ENCODE measurements at places on chromosomes 3 and 15. TPM values are rescaled to one million over a fixed set of nuclear protein-coding genes. Genes with fewer than 3 reads are reported as not detected.
A peak's percentile ranks its signal among the peaks of the same experiment; 100 is the strongest.

- peaks cover 15% of the 10 kb centered on the region for H3K36me3 ChIP-seq
- no peaks in the 10 kb centered on the region for H3K27me3 ChIP-seq
- no peak overlapping the region for H3K4me3 ChIP-seq
- DNase-seq, result no peak
Observed at GRCh38 chr3:33699275-33699674, 18.8 kb downstream of the CLASP2 start.

DNA sequence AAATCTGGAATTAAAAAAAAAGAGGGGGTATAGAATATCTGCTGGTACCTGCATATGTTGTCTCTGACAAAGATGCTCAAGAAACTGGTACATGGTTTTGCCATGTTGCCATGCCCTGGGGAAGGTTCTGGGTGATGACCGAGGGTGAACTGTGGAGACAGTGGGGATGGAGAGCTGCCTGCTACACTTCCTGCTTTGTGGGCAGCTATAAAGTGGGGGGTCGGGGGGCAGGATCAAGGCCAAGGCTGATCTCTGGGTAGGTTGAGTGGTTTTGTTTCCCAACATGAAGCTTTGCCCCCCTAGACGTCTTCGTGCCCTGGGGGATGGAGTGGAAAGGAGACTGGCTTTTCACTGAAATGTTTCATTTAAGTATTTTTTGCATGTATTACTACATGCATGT is 74.6 kb downstream of the IQSEC1 start:
- no peak overlapping the region for H3K4me3 ChIP-seq
- H3K27ac ChIP-seq, result peak overlapping the region; percentile 71
- H3K4me1 ChIP-seq, result peaks cover 77% of the 10 kb centered on the region

DNA sequence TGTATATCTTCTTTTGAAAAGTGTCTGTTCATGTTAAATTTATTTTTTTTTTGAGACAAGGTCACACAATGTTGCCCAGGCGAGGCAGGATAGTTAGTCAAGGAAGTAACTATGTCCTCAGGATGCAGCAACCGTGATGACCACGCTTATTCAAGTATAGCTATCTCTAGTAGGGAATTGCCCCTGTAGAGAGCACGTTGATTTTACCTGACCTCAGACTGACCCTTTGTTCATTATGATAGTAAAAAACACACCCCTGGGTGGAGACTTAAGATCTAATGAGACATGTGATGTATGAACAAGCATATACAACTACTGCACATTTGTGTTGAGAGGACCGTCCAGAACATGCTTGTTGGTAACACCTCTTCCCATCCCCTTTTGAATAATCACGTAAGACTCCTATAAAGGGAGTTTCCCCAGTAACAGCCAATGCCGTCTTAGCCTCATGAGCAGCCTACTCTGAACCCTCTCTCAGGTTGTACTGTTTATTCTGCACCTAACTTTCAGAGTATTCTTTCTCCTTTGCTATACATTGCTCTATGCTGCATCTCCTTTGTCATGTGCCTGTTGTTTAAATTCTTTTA is 32.9 kb downstream of the ZNF621 start:
- H3K4me1 ChIP-seq, result no peaks in the 10 kb centered on the region
- H3K36me3 ChIP-seq, result no peaks in the 10 kb centered on the region
- no peak overlapping the region for H3K27ac ChIP-seq
- no peak overlapping the region for H3K4me3 ChIP-seq

DNA sequence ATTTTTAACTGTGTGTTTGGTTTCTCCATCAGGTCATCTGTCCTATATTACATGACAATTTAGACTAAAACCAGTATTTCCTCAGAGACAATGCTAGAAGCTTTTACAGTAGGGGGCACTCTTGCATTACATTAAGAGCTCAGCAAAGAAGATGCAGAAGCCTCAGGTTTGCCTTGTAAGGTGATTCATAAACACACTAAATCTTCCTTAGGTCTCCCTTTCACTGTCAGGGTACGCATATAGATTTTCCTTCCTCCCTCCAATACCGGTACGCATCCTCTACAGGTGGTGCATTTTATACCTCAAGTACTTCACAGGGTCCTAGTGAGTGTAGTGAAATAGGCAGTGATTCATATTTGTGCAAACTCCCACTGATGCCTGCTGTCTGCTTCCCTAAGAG is 46.5 kb downstream of the CD86 start:
- H3K4me3 ChIP-seq, result peak overlapping the region; percentile 76
- peak overlapping the region; percentile 68 for H3K27ac ChIP-seq
- DNase-seq, result peak; percentile 46
- no peaks in the 10 kb centered on the region for H3K27me3 ChIP-seq

C3orf85 gene
- not detected for total RNA-seq

DNA sequence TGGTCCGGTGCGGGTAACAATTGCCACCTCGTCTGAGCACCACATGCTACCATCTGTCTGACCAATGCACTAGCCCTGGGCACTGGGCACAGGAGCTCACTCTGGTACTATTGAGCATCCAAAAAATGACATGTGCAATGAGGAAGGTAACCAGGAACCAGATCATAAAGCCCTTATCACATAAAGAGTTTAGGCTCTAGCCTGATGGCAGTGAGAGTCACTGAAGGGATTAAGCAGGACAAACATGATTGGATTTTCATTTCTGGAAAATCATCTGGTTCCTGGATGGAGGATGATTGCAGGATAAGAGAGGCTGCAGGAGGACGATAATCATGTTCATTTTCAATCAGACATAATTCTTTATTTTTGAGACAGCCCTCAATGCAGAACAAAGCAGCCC is 12.4 kb downstream of the NDUFB4 start:
- no peak overlapping the region for H3K4me3 ChIP-seq
- no peaks in the 10 kb centered on the region for H3K4me1 ChIP-seq
- DNase-seq, result no peak
- H3K36me3 ChIP-seq, result no peaks in the 10 kb centered on the region
- H3K27ac ChIP-seq, result no peak overlapping the region
- peaks cover 7% of the 10 kb centered on the region for H3K27me3 ChIP-seq

MRPL47 gene
- total RNA-seq, result 47.2 TPM

DNA sequence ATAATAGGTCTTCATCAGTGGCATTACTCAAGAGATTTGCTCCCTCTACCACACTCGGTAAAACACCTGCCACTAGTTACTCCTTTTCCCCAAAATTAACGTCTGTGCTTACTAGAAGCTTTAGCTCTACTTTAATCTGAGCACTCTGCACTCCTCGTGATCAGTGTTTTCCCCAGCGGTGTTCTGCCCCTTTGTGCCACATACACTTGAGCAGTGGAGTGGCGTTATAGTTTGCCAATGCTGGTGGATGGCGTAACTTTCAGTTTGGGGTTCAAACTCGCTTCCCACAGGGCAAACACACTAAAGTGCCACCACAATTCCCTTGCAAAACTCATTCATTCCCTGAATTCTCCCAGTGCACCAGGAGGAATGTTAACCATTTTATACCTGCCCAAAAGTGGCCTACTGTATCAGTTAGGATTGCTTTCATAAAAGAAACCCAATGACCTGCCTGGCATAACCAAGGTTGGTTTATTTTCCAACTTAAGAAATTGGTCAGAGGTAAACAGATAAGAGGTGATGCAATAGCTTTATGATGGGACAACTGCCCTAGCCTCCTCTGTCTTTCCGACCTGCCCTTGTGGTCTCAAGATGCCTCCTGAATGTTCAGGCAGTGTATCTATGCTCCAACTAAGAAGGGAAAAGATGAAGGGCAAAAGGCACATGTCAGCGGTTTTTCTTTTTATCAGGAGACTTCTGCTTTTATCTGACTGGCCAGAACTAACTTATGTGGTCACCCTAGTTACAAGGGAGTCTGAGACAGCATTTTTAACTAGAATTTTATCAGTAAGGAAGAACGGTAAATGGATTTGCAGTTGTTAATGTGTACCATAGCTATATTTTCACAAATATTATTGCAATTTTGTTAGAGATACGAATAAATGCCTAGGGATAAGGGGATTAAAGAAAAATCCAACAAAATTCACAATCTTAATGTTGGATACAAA is 83.9 kb downstream of the FSIP1 start:
- H3K4me3 ChIP-seq, result no peak overlapping the region
- peaks cover 6% of the 10 kb centered on the region for H3K4me1 ChIP-seq
- H3K36me3 ChIP-seq, result no peaks in the 10 kb centered on the region
- peaks cover 6% of the 10 kb centered on the region for H3K27me3 ChIP-seq
- no peak overlapping the region for H3K27ac ChIP-seq

RBPMS2 gene
- total RNA-seq, result 0.14 TPM

- H3K27me3 ChIP-seq, result no peaks in the 10 kb centered on the region
- DNase-seq, result no peak
- H3K27ac ChIP-seq, result no peak overlapping the region
- no peaks in the 10 kb centered on the region for H3K36me3 ChIP-seq
Observed at GRCh38 chr15:25242166-25242879, 196.5 kb downstream of the UBE3A start.

DNA sequence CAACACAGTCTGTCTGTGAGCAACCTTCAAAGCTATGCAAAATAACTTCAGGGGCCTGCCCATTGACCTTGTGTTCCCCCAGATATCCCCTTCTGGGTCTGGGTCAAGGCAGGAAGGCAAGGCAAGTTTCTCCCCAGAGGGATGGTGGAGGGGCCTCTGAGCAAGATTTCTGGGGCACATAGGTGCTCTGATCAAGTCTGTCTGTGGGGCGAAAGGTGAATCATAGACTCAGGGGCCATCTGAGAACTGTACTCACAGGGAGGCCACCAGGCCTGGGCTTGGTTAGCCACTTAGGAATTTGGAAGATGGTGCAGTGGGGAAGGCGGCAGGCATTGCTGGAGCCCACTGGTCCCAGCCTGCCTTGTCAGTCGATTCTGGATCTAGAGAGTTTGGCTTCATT is 92.4 kb downstream of the MINAR1 start:
- H3K27me3 ChIP-seq, result peaks cover 25% of the 10 kb centered on the region
- H3K4me3 ChIP-seq, result no peak overlapping the region
- H3K36me3 ChIP-seq, result no peaks in the 10 kb centered on the region
- H3K4me1 ChIP-seq, result no peaks in the 10 kb centered on the region
- H3K27ac ChIP-seq, result no peak overlapping the region
- no peak for DNase-seq

- no peaks in the 10 kb centered on the region for H3K4me1 ChIP-seq
- no peak overlapping the region for H3K27ac ChIP-seq
- no peaks in the 10 kb centered on the region for H3K27me3 ChIP-seq
- DNase-seq, result no peak
Observed at GRCh38 chr15:47587940-47588802, 129.1 kb upstream of the SEMA6D start.

BSN gene
- 0.17 TPM for total RNA-seq

ANKDD1A gene
- total RNA-seq, result 7.2 TPM

DNA sequence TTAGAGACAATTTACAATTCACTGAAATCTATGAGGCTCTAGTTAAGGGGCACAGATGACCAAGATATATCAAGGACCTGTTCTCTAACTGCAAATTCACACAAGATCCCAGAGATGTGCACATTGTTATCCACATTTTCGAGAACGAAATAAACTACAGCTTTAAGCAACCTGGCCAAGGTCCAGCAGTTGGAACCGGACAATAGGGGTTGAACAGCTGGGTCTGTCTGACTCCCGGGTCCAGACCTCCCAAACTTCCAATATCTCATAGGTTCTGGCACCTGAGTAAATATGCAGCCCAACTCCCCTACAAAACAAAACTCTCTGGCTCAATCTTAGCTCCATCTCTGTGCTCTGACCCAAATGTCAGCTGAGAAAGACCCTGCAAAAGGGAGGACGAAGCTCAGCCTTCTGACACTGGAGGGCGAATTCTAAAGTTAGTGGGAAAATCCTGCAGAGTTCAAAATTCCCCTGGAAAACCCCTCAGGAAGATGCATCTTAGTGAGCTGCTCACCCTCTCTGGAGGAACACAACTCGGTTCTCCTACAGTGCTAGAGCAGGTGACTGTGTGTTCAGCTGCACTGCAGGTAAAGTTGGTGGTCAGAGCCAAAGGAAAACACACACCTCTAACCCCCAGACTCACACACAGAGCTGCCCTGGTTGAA is 14.2 kb upstream of the SPATA12 start:
- no peaks in the 10 kb centered on the region for H3K4me1 ChIP-seq
- no peaks in the 10 kb centered on the region for H3K36me3 ChIP-seq
- peaks cover 19% of the 10 kb centered on the region for H3K27me3 ChIP-seq
- no peak for DNase-seq
- no peak overlapping the region for H3K4me3 ChIP-seq

SPESP1 gene
- 2.0 TPM for total RNA-seq

- H3K36me3 ChIP-seq, result no peaks in the 10 kb centered on the region
- H3K27ac ChIP-seq, result no peak overlapping the region
- DNase-seq, result no peak
- H3K4me1 ChIP-seq, result no peaks in the 10 kb centered on the region
- no peak overlapping the region for H3K4me3 ChIP-seq
Observed at GRCh38 chr3:149267565-149267964, 45.9 kb upstream of the CP start.

SH2D7 gene
- total RNA-seq, result not detected

DNA sequence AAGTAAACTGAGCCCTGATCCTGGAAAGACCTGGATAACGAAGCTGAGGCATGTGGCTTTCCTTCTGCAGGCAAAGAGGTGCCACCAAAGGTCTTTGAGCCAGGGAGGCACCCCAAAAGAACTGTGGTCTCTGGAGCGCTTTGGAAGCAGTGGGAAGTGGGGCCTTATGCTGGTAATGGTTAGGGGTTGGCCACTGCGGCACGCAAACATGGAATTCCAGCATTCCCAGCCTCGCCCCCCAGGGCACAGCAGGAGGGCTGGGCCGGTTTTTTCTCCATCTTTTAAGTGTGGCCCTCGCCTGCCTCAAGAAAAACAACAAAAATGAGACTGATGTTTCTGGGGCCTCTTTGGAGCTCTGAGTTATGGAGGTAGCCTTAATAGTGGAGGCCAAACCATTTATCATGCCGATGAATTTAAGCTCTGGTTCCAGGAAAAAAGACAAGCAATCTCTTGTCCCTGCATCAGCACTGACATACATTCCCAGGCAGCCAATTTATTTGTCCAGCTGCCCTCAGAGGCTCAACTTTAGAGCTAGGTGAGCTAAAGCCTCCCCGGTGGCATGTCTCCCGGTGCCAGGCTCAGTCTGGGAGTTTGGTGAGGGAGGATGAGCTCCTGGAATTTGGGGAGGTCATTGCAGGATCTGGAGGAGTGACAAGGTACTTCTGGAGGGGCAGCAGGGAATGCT is 109.0 kb downstream of the TLE3 start:
- H3K27me3 ChIP-seq, result no peaks in the 10 kb centered on the region
- no peak overlapping the region for H3K27ac ChIP-seq
- DNase-seq, result no peak
- no peak overlapping the region for H3K4me3 ChIP-seq
- H3K36me3 ChIP-seq, result no peaks in the 10 kb centered on the region

RETNLB gene
- total RNA-seq, result not detected

GPR176 gene
- 0.72 TPM for total RNA-seq

IMPG2 gene
- 0.86 TPM for total RNA-seq

All from activated T-cell treated with anti-CD3 and anti-CD28 coated beads, Interleukin-2, amount 50 U/mL, for 72 hours (primary cell).